Sigmoid colon (tissue), 7 donors: ENCODE measurements at places on chromosomes 6 and 20.

DNA sequence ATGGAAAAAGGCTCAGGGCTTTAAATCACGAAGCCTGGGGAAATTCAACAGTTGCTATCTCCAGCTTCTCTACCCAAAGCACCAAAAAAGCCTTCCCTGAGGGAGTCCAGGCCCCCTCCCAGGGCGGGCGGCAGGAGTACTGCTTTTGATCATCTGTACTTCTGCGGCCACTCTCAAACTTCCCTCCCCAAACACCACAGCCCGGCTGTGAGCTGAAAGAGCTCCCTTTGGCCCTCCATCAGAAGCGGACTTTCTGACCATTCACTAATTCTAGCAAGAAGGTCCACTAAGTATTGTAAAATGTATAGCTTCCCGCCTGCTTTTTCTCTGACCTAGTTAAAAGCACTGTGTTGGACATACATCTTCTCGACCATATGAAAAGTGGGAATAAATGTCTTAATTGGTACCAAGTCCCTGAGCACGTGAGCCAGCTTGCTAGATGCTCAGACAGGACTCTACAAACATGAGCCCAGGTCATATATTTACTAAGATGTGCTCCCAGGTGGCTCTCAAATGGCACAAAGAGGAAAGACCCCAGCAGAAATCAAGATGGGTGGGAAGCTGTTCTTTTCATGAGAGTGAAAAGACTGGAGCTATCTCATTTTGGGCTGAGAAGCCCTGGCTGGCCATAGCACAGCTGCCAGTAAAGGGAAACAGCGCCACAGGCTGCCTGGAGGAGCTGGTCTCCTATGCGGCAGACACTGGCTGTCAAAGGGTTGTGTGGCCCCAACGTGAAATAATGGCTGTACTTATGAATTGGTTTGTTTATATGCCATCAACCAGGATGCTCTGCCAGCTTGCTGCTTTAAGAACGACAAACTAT lies 58.6 kb downstream of the GFOD1 start:
- no peak for DNase-seq

- no peak for DNase-seq
Observed at GRCh38 chr6:62393608-62394007, 107.6 kb upstream of the KHDRBS2 start.

GRCh38 chr6:80215063-80215462 lies 108.6 kb downstream of the BCKDHB start:
- DNase-seq, result no peak

DNA sequence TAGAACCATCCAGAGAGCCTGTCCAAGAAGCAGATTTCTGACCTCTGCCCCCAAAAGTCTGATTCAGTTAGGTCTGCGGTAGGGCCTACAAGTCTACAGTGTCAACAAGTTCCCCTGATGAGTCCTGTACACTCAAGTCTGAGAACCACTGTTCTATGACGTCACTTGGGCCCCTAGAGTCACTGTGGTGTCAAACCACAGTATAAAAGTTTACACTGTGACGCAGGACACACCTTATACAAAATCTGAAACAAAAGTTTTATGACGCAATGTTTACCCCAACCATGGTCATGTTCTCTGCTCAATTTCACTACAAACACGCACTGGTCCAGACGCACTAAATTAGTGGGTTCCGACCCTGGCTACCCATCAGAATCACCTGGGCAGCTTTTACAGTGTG lies 17.9 kb downstream of the SLA2 start:
- no peak for DNase-seq

- no peak for DNase-seq
Observed at GRCh38 chr6:160293844-160294243, 35.2 kb upstream of the SLC22A2 start.

DNA sequence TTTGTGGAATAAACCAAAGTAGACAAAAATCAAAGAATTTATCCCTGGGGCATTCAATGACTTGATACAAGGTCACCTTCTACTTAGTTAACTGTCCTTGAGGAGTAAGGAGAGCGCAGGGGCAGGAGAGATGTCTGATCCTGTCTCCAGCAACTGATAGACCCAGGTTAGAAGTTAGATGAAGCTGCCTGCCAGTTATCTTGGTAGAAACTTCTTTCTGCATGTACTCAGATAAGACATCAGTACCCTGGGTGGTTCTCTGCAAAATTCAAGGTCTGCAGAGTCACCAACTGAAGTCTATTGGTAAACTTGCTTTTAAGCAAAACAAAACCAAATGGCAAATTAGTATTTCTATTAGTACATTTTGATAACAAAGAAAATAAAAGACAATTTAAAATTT lies 2.7 kb downstream of the SGK1 start:
- DNase-seq, result no peak

DNA sequence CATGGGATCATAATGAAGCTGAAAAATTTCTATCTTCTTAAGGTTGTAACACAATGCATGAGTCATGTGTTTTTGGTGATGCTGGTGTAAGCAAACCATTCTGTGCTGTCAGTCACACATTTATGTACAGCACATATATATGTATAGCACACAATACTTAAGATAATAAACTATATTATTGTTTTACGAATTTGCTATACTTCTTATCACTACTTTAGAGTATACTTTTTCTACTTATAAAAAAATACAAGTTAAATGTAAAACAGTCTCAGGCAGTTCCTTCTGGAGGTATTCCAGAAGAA lies 920.1 kb upstream of the FLRT3 start:
- no peak for DNase-seq

- no peak for DNase-seq
Observed at GRCh38 chr6:111639266-111639665, 33.6 kb upstream of the TRAF3IP2 start.

GRCh38 chr6:14121936-14122344 lies 4.4 kb downstream of the CD83 start:
- DNase-seq, result no peak

GRCh38 chr6:65410309-65410708 lies 296.7 kb downstream of the EYS start:
- DNase-seq, result no peak

DNA sequence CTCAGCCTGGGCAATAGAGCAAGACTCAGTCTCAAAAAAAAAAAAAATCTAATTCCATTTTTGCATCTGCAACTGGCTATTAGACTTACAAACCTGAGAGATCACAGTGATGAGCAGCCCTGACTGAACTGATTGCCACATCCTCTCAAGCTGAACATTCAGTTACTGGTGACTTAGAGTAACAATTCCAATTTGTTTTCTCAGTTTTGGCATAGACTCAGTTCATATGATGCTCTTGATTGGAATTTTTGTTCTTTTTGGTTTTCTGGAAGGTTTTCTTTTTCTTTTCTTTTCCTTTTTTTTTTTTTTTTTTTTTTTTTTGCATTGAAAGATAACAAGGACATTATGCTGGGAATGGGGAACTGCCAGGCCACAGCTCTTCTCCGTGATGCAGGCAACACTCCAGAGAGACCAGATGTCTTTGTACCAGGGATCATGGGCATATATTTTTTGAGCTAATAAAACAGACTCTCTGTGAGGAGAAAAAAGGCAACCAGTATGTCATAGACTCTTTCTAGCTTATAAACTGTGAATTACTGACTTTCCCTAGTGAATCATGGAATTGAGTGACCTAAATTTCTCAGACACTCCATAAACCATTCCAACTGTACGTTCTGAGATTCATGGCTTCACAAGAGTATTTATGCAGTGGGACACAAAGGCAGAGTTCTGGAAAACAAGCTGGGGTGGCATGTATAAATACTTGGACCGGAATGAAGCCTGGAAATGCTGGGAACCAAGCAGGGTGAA lies 86.0 kb upstream of the SLC2A12 start:
- no peak for DNase-seq

- no peak for DNase-seq
Observed at GRCh38 chr6:112252571-112253497, 1.5 kb downstream of the LAMA4 start.

DNA sequence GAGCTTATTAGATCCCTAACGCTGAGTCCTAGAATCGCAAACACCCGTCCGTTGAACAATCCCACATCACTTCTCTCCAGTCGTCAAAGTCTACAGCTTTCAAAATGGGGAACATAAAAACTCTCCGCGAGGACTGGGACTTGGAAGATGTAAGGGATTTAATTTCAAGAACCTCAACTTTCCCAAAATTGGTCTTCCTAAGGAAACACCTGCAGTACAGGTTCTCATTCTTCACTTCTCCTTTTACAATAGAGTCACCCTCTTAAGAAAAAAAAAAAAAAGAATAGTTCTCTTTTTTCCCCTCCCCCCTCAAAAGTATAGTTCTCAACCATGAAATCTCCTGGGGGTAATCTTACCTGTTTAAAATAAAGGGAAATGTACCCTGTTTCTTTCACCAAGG lies 6.6 kb upstream of the ZBTB22 start:
- DNase-seq, result no peak

- DNase-seq, result no peak
Observed at GRCh38 chr6:137777687-137778075, 89.4 kb upstream of the TNFAIP3 start.

- no peak for DNase-seq
Observed at GRCh38 chr20:46202766-46203509, 84.8 kb downstream of the CD40 start.

- no peak for DNase-seq
Observed at GRCh38 chr6:19811397-19812079, 25.6 kb upstream of the ID4 start.

- DNase-seq, result no peak
Observed at GRCh38 chr6:90154755-90155470, 141.7 kb downstream of the BACH2 start.

GRCh38 chr6:13767121-13767808 lies 47.1 kb downstream of the MCUR1 start:
- peak; percentile 89 for DNase-seq

GRCh38 chr6:6315660-6316059 lies 4.8 kb downstream of the F13A1 start:
- no peak for DNase-seq
